Fibroblast of skin of right biceps (primary cell): ENCODE measurements at places on chromosomes 1 and 21.

DNA sequence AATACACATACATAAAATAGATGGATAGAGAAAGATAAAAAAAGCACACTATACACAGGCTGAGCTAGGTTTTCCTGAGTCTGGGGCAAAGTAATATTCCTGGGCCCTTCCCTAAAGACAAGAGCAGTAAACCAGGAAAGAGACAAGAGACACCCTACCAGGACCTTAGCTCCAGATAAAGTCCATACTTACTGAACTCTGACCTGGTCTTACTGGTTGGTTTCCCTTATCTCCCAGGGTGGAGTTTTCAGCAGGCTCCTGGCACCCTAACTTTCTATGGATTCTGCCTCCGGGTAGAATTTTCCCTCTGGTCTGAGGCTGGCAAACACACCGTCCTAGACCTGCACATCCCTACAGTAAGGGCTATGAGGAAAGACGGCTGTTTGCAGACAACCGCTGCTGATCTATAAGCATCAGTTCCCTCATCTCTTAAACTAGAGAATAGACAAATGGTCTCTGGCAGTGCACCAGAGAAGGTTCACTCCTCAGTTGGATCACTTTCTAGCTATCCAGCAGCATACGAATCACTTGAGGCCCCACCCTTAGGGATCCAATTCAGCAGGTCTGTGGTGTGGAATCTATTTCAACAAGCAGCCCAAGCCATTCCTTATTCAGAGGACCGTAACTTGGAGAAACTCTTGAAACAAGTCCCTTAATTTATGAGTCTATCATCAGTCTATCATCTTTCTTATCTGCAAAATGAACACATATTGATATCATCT is 52.0 kb downstream of the ARHGEF11 start:
- no peak for DNase-seq

DNA sequence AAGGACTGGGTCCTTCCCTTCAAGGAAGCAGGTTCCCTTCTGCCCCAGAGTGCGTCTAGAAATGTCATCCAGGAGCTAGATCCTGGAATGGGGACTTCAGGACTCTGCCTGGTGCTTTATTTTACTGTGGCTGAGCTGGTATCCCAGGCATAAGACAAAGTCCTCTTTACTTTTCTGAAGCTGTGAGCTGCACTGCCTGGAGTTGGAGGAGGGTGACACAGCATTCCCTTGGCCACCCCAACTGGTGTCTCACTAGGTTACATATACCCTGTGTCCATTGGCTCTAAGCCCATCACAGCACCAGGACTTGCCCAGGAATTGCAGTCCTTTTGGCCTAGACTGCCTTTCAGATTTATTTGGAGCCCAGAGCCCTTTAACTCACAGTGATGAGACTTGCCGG is 41.8 kb upstream of the CD55 start:
- no peak for DNase-seq

DNA sequence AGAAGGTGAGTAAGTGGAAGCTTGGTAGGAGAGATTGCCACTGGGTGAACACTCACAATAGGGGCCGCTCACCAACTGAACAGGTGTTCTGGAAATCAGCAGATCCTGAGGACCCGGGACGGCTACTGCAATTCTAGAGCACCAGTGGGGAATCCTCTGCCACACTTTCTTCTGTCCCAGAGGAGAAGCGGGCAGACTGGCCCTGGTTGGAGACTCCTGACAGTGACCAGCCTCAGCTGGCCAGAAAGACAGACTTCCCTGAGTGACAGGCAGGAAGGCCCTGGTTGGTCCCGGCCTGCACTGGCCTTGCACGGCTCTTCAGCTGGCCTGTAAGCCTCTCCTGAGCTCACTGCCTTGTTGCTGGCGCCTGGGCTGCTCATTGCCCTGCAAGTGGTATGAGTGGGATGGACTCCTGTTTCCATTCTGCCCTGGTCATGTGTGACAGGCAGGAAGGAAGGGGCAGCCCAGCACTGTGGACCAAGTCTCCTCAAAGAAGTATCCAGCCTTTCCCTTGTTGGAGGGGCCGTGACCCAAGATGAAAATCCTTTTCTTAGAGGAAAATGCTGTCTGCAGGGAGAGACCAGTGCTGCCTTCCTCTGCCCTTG is 34.5 kb downstream of the MAN1C1 start:
- DNase-seq, result no peak

DNA sequence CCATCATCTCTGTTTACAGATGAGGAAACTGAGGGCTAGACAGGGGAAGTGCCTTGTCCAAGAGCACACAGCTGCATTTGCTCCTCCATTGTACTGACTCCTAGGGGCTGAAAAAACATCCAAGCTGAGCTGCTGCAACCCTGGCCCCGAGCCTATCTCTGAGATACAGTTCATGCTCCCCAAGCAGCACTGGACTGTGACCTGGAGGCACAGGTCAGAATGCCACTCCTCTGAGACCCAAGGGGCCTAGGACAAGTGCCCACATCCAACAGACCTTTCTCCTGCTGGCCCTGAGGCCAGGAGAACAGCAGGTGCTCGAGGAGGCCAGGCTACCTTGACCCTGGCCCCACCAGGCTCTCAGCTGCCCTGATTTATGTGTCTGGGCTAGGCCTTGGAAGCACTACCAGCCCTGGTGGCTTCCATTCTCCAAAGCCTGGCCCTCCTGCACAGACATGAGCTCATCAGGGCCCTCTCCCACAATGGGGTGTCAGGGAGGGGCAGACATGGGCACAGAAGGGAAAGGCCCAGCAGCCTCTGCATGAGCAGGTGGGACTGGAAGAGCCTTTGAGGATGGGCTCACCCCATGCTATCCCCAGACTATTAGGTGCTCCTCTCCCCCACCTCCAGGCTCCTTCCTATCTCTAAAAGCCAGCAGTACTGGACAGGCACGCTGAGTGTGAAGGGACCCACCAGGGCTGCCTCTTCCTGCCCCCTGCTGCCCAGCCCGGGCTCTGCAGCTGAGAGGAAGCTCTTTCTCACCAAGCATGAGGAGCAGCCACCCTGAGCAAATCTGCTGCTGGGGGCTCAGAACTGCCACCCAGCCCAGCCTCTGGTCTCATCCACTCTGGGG is 18.8 kb downstream of the ADGRB2 start:
- DNase-seq, result peak; percentile 65
